ENCODE measurements at places on chromosomes 7 and 10.

- no peak for DNase-seq
Observed at GRCh38 chr7:115603416-115603815, 427.1 kb downstream of the TFEC start.

- DNase-seq, result no peak
Observed at GRCh38 chr7:34158368-34159153, 253.2 kb downstream of the BMPER start.

DNA sequence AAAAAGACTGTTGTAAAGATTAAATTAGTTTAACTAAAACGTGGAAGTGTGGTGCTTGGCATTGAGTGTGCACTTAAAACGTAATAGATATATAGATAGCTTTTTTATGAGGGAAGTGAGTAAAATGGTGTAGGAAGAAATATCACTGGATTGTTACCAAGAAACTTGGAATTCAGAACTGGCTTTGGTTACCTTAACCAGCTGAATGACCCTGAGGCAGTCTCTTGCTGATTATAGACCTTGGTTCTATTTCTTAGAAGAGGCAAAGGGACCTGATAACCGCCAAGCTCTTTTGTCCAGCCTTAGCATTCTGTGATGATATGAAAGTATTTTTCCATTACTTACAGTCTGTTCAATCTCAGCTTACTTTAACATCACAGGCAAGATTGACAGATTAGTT is 3.8 kb downstream of the REEP3 start:
- DNase-seq, result no peak

GRCh38 chr10:30812018-30812851 is 182.7 kb upstream of the LYZL2 start:
- DNase-seq, result peak; percentile 70

- DNase-seq, result no peak
Observed at GRCh38 chr10:547591-548081, 141.8 kb downstream of the DIP2C start.

DNA sequence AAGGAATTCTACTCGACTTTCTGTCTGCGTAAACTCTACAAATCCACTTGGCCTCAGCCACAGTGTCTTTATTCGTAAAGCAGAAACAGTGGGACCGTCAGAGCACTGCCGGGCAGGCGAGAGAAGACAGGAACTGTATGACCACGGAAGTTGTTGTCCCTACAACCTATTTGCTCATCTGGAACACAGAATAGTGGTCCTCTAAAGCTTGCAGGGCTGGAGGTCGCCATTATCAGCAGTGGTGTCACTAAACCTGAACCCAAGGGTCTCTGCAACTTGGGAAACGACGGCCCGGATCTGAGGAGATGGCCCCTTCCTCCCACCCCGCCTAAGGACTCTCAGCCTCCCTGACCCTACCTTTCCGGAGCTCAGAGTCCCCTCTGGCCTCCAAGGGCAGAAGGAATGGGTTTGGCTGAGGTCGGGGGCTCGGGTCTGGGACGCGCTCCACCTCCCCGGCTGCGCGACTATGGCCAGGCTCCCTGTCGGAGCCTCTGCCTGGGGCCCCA is 442 bp downstream of the STYXL1 start:
- DNase-seq, result no peak

GRCh38 chr10:120945801-120946302 is 94.7 kb downstream of the WDR11 start:
- peak; percentile 43 for DNase-seq

DNA sequence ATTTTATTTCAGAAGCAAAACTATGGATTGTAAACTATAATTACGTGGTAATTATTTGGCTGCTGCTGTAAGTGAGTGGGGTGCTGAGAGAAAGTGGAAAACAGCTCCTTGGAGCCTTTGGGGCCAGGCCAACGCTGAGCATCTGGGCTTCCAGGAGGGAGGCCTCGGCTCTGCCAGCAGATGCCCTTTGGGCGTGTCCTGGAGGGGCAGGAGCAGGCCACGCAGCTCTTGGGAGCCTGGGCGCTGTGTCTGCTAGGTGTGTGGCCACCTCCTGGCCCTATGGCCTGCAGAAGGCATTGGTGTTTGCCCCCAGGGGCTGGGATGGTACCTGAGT is 423.3 kb downstream of the GLRX3 start:
- DNase-seq, result no peak

GRCh38 chr10:127133225-127133624 is 63.2 kb downstream of the INSYN2A start:
- no peak for DNase-seq

DNA sequence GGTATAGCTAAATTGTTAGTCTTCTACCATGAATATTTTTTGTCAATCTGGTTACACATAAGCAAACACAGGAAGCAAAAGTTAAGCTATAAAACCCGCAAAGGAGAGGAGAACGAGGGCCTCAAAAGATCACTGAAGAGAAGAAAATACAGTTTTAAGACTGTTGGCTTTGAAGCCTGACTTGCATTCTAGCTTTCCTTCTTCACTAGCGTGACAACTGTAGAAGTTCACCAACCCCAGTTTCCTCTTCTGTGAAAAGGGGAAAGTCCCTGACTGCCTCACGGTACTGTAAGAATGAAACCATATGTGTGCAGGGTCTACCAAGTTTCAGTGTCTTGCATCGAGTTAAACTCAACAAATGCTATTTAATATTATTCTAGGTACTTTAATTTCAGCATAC is 7.5 kb upstream of the LRRN3 start:
- DNase-seq, result peak; percentile 9

DNA sequence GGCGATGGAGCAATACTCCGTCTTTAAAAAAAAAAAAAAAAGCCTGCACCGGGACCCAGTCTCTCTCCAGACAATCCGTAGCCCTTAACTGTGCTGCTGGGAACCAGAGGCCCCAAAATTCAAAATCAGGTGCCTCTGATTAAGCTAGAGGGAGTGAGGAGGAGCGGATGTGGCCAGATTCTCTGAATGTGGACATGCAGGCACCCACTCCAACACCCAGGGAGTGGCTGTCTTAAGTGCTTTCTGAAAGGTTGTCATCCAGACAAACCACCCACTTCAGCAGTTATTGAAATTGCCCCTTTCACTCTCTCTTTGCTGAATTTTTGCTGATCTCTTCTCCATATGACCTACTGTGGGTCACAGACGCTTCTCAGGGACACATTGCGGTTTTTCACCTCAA is 14.2 kb downstream of the NRP1 start:
- no peak for DNase-seq

DNA sequence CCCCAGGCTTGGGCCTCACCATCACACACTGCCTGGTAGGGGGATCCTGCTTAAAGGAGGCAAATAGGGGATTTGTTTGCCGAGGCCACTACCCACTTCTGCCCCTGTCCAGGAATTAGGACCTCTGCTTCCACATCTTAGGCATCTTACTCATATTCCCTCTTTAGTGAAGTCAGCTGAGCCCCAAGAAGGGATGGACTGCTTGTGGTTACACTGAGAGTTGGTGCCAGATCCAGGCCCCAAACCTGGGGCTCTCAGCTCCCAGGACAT is 1.6 kb upstream of the GPRIN2 start:
- no peak for DNase-seq

- DNase-seq, result no peak
Observed at GRCh38 chr10:93072713-93073538, 767 bp upstream of the CYP26A1 start.

- DNase-seq, result no peak
Observed at GRCh38 chr7:106357675-106358074, 72.9 kb upstream of the NAMPT start.

DNA sequence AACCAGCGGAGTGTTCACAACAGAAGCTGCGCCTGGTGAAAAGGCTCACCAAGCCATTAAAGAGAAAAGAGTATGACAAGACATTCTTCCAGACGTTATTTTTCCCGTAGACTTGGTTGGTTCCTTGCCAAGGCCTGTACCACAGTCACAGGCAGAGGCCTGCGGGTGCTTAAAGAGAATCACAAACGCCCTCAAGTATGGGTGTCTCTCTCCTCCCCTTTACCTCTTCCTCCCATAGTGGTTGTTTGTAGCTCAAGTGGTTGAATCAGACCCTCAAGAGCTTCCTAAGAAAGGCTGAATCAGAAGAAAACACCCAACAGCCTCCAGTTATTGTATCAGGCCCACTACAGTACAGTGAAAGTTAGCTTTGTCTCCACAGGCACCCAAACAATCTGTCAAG is 169.0 kb downstream of the CREB5 start:
- no peak for DNase-seq

DNA sequence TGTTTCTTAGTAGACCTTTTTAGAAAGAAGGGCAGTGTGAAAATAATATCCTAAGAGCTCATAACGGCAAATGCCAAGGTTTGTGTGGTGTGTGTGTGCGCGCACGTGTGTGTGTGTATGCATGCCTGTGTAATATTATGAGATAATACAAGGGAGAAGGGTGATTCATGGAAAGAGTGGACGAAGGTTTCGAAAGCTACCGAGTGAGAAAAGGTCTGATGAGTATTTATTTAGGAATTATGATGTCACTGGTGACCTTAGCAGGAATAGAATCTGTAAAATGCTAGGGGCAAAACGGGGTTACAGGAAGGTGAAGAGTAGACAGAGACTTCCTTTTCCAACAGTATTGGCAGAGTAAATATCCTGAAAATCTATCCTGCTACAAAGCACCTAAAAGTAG is 107.3 kb downstream of the AHR start:
- no peak for DNase-seq

GRCh38 chr7:47249361-47249760 is 332.6 kb downstream of the TNS3 start:
- no peak for DNase-seq

- DNase-seq, result no peak
Observed at GRCh38 chr7:18400726-18401125, 94.8 kb upstream of the HDAC9 start.

DNA sequence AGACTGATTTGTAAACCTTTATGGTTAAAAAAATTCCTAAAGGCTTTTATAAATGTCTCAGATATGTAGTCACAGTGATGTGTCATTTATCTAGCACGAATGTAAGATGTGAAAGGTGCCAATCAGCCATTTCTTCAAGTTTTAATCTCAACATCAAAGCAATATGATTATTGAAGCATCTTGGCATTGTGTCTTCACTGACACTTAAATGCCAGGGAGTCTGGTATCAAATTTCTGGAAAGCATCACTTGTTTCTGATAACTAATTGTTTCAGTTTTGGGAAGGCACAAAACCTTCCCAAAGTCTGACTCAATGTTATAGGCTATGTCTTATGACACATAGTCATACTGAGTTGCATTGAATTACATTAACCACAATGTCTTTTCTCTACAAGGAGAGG is 492.0 kb upstream of the CNTNAP2 start:
- DNase-seq, result no peak

- DNase-seq, result no peak
Observed at GRCh38 chr10:49596836-49597235, 13.3 kb upstream of the SLC18A3 start.

- DNase-seq, result no peak
Observed at GRCh38 chr7:152751449-152752141, 8.0 kb upstream of the ACTR3B start.

- DNase-seq, result no peak
Observed at GRCh38 chr7:125112850-125113249, 183.2 kb upstream of the POT1 start.

- DNase-seq, result no peak
Observed at GRCh38 chr7:17043012-17043877, 161.5 kb upstream of the AGR3 start.

DNA sequence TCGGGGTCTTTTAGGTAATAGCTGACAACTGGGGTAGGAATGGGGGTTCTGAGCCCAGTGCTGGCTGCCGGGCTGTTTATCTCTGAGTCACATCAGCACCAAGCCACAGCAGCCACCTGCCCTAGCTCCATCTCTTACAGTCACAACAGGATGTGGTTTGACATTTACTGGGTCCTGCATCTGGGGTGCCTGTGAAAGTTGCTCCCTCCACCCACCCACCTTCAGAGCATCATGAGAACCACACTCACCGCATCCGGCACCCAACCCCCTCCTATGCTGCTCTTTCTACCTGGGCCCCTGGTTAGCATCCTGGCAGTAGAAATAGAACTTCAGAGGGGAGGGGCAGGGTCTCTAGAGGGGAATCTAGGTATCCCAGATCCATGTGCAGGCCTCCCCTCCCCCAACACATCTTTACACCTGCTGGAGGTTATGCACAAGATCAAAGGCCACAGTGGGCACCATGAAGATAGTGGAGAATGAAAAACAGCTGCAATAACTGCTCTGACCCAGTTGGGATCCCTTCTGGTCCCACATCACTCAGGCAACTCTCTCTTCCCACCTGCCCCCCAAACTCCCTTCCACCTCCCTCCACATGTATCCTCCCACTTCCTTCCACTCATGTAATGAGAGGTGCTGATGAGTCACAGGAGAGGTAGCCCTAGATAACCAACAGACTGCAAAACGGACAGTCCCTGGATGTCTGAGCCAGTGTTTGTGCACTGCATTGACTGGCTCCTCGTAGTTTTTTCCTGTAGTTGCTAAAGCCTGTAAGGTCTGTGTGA is 38.2 kb downstream of the PRSS2 start:
- DNase-seq, result no peak

GRCh38 chr7:30146127-30146612 is 11.4 kb downstream of the MTURN start:
- no peak for DNase-seq

DNA sequence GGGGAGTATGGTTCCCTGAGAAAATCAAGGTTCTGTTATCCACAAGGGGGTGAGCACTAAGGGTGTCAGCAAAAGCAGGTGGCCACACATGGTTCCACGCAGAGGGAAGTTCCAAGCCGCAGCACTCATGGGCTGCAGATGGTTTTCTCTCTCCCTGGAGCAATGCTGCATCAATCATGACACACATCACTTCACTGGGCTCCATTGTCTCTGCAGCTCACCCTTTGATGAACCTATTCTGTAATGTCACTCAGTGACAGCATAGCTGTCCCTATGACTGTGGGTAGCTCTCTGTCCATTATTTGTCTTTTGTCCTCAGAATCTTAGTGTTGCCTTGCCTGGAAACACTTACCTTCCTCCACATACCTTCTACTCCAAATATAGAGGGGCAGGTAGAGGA is 34.8 kb downstream of the LRRC18 start:
- peak; percentile 17 for DNase-seq

DNA sequence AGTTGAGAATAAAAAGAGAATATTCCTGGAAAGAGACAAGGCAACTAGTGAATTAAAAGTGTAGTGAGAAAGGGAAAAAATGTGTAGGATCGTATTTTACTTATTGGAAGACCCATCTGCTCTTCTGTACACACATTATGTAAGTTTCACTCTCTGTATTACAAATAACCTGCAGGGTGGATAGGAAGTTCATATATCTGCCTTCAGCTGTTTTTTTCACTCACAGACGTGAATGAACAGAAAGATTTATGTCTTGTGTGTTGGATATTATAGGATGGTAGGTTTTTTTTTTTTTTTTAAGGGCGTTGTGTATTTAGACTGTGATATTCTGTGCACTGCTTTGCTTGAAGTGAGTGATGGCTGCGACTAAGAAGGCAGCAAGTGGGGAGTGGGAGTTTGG is 266.5 kb downstream of the AUTS2 start:
- no peak for DNase-seq

DNA sequence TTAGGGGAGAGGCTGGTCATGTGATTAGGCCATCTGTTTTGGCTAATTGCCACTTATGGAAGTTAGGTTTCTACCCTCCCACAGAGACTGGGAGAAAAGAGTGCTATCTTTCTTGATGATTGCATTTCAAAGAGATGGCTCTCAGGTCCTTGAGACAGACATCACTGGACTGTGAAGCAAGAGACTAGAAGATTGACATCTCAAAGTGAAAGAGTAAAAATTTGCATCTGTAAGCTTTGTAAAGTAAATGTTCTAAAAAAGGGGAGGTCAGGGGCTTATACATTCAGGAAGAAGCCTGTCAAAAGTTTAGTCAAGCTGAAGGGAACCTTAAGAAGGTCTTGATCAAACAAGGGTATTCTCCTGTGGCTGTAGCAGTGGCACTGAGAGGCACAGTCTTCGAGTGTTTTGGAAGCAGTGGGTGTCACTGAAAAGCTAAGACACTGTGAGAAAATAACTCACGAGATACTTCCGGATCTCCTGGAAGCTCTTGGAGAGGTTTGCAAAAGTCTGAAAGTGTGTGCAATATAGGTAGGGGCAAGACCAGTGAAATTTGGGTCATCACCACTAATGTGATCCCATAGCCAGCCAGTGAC is 342.1 kb downstream of the PHF14 start:
- no peak for DNase-seq
